ENCODE measurements at places on chromosomes 13 and 19.

GRCh38 chr13:71808708-71809107, 58.3 kb downstream of the DACH1 start:
- no peak for DNase-seq

- DNase-seq: no peak
Measured at GRCh38 chr13:34346626-34347025, 528.7 kb downstream of the RFC3 start.

GRCh38 chr19:38561053-38561606, 56.6 kb downstream of the MAP4K1 start:
- DNase-seq: no peak

DNA sequence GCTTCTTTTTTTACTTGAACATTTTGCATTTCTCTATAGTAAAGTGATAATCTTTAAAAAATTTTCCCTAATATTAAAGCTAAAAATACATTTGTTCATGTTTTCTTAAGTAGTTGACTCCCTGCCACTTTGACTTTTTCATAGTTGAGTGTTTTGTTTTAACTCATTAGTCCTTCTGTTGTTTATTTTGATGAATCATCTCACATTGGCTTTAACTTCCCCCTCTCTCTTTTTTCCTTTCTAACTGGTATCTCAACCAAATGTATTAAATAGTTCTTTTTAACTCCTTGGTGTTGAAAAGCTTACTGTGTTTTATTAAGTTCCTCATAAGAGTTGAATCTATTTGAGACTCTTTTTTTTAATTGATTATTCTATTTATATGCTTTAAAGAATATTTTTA, 2.8 kb downstream of the TNFSF13B start:
- no peak for DNase-seq

All from Caki2 (cell line).